Ecto neural progenitor cell (in vitro differentiated cells): ENCODE measurements at places on chromosomes 13 and 19.

DNA sequence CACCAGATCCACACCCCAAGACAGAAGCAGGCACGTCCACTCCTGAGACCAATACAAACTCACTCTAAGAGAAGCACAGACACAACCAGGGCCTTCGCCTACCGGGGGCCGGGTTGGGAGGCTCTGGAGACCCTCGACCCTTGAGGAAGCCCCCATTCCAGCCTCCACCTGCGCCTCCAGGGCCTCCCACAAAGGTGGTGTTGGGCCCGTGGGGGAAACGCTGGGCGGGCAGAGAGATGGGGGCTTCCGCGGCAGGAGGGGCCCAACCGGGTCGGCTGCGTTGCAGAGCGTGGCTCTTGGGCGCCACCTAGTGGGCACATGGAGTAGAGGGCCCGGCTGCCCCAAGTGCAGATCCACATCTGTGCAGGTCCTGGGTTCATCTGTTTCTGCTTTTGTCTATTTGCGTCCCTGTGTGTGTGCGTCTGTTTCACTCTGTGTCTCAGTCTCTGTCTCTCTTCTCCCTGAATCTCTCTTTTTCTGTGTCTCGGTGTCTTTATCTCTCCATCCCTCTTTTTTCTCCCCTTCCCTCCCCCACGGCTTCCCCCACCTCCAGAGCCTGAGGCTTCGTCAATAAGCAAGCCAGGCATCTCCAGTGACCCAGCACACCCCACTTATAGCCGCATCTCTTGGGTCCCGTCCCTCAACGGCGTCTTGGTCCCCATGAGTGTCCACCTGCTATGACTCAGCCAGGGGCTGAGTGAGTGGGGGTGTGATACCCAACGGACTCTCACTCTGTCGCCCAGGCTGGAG, 10.5 kb upstream of the TINCR start:
- peak; percentile 89 for DNase-seq

DNA sequence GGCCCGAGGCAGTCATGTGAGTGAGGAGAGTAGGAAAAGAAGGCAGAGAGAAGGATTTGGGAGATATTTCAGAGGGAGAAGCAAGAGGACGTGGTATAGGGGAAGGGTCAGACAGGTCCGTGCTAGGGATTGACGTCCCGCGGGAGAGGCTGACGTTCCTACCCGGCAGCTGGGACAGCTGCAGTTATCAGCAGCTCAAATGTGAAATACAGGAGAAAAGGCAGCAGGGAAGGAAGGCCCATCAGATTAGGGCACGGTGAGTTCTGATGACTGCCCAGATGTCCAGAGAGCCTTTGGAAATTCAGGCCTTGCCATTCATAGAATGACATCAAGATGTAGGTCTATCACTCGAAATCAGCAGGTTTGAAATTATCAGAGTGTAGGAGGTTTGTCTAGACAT, 88.4 kb downstream of the IRS2 start:
- DNase-seq, result no peak

DNA sequence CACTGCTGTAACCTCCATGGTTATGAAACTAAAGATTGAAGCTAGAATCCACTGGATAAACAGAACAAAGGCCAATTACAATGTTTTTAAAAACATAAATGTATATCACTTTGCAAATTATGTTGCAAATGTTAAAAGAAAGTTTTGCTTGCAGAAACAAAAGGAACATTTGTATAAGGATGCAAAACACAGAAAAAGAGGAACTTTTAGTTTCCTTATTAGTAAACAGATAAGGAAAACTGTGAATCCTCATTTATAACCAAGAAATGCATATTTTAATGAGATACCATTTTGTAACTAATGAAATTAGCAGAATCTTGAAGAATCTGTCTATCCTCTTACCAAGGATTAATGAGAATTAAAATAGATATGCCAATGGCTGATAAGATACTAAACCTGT, 32.3 kb downstream of the LPAR6 start:
- DNase-seq, result no peak

GRCh38 chr19:6772866-6773322, 386 bp downstream of the VAV1 start:
- DNase-seq, result no peak
